ENCODE measurements at places on chromosomes 1 and 21. TPM values are rescaled to one million over a fixed set of nuclear protein-coding genes. Genes with fewer than 3 reads are reported as not detected.

SPRR2F gene
- polyA plus RNA-seq, result not detected

SLC2A5 gene
- 1.3 TPM for polyA plus RNA-seq

SPRR1B gene
- not detected for polyA plus RNA-seq

CRNN gene
- polyA plus RNA-seq, result not detected

SLC44A5 gene
- 0.22 TPM for polyA plus RNA-seq

- DNase-seq, result peak; percentile 70
Measured at GRCh38 chr1:118147522-118147921, 37.5 kb downstream of the SPAG17 start.

- no peak for DNase-seq
Measured at GRCh38 chr1:73842436-73842835, 355.5 kb downstream of the LRRIQ3 start.

GRCh38 chr1:53971718-53972117 lies 25.6 kb downstream of the LRRC42 start:
- DNase-seq, result no peak

DNA sequence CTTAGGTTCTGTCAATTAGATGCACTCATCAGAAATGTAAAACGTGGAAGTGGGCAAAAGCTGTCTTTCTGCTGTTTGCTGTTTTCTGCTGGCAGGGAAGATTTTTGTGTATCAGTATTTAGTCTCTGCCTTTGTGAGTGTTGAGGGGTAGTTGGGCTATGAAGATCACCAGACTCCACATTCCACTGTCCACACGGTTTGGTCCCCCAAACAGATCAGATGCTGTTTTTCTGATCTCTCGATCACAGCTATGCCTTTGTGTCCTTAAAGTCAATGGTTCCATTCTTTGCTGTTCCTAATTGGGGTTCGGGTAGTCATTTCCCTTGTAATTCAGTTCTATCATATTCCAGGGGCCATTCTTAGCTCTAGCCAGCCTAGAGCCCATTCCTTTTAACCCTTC lies 27.0 kb upstream of the NPL start:
- no peak for DNase-seq

DNA sequence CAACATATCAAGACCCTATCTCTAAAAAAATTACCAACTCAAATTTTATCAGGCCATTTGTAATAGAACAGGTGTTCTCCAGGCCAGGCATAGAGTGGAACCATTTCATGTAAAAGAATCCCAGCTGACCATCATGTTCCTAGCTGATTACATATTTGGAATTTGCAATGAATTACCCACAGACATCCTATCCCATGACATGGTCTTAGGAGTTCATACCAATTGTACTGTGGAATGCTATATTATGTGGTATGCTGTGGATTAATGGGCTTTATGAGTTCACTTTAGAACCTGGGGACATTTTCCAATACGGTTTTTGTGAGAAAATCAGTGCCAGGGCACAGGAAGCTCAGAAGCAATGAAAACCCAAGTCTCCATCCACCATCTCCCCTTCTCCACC lies 110.3 kb downstream of the ZNF281 start:
- no peak for DNase-seq

- DNase-seq, result peak; percentile 83
Measured at GRCh38 chr1:209652873-209653401, 712 bp upstream of the LAMB3 start.

- DNase-seq, result no peak
Measured at GRCh38 chr21:39976800-39977199, 109.6 kb downstream of the PCP4 start.

- no peak for DNase-seq
Measured at GRCh38 chr1:112188611-112189010, 199.1 kb upstream of the KCND3 start.

DNA sequence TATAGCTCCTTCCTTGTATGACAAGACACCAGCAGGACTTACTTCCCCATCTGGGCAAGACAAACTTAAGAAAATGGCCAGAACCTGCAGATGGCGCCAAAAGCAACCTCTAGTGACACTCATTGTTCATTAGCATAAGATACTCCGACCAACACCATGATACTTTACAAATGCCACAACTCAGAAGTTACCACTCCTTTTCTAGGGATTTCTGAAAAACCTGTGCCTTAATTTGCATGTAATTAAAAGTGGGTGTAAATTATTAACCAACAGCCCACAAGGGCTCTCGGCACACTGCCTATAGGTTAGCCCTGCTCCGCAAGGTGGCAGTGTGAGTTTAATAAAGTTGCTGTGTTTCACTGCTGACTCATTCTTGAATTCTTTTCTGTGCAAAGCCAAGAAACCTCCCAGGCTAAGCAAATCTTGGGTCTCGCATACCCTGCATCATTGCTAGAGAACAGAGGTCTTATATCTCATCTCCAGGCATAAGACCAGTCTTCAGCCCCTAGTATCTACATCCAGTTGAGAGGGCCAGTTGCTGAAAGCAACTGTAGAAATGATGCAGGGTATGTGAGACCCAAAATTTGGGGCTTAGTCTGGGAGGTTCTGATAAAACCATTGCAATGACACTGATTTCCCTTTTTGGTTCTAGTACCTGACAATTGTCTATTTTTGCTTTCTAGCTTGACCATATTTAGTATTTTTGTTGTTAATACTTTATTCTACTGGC lies 86.4 kb downstream of the FAF1 start:
- peak; percentile 40 for DNase-seq

- DNase-seq, result peak; percentile 5
Measured at GRCh38 chr21:44709426-44710293, 1.7 kb downstream of the TSPEAR start.

- DNase-seq, result peak; percentile 93
Measured at GRCh38 chr1:145977486-145978470, 13.3 kb downstream of the POLR3GL start.

DNA sequence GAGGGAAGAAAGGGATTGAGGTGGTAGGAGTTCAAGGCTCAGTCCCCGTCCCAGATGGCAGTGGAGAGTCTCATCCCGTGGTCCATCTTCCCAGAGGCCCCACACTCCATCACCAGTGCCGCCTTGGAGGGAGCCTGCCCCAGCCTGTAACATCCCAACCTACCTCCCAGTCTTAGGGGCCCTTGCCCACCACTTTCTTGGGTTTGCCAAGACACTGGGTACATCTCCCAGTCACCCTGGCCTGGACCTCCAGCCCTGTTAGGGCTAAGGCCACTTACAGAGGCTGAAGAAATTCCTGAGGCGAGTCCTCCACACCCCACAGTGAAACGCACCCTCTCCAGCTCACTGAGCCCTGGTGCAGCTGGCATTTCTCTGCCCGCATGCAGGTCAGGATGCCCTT lies 3.3 kb downstream of the TMEM200B start:
- no peak for DNase-seq

DNA sequence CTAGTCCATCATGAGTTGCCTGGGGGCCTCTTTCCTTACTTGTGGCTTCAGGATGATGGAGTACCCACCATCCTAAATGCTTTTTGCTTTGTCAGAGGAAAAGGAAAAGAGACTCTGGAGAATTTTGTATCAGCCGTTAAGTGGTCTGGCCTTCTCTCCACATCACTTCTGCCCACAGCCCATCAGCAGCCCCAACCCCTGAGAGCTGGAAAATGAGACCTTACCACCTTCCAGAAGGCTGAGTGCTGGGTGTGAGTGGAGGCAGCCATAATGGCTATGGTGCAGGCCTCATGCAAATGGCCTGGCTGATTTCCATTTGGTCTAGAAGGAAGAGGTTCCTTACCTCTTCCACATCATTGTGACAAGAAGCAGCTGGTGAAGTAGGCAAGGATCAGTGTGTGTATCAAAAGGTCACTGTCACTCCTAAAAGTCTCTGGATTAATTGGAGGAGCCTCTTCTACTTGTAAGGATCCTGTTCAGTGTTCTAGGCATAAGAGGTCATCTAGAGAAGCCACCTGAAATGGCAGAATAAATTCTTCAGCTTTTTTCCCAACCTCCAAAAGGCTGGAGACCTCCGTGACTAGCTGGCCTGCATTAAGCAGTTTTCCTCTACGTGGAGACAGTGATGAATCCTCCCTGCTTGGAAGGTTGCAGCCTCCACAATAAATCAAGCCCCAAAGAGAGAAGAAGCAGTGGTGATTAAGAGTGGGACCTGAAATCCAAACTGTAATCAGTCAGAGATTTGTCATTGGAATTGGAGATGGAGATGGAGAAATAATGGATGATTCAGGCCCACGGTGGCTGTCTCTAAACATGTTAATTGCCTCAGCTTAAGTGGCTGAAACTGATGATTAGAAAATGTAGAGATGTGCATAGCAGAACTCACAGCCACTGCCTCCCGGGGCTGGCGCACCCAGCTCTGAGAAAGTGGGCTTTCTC lies 111.5 kb downstream of the CNIH3 start:
- no peak for DNase-seq

DNA sequence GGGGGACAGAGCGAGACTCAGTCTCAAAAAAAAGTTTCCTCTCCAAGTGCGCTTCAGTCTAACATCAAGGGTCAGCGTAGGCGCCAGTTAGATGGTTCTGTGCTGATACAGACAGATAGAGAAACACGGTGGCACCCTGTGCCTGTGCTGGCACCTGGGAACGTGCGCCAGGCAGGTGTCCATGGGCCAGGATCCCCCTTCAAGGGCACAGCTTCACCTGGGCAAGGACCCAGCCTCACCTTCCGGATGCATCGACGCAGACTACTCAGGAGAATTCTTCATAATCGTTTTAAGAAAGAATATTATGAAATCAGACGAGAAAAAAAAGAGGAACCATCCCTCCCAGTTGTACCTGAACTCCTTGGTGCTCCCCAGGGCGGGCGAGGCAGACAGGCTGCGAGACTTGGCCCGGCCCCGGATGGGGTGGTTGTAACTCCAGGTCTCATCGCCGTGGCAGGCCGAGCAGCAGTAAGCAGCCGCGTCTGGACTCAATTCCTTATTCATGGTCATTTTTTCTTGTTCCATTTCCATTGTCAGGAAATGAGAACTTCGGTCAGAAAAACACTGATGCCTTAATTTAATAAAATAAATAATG lies 13.3 kb downstream of the NADK start:
- no peak for DNase-seq
